Uterine smooth muscle cell (primary cell): ENCODE measurements at places on chromosomes 5 and 9. TPM values are rescaled to one million over a fixed set of nuclear protein-coding genes. Genes with fewer than 3 reads are reported as not detected.

FOXD4L5 gene
- not detected in 2 replicates for total RNA-seq

NR6A1 gene
- 0.50 and 1.3 TPM in 2 replicates for total RNA-seq

RNF180 gene
- 3.4 and 5.7 TPM in 2 replicates for total RNA-seq

IGIP gene
- 8.2 and 15.2 TPM in 2 replicates for total RNA-seq

PHF2 gene
- total RNA-seq = 8.0 and 11.5 TPM in 2 replicates

DMRT3 gene
- total RNA-seq = not detected in 2 replicates

PCDHA1 gene
- total RNA-seq = under 0.01 TPM in 2 replicates

PRR7 gene
- 3.7 and 4.9 TPM in 2 replicates for total RNA-seq

ANKRD34B gene
- total RNA-seq = not detected in 2 replicates

ADRB2 gene
- 0.12 and 0.22 TPM in 2 replicates for total RNA-seq

RFX3 gene
- 3.9 and 4.0 TPM in 2 replicates for total RNA-seq

LIX1 gene
- not detected in 2 replicates for total RNA-seq

COL5A1 gene
- 56.0 and 238 TPM in 2 replicates for total RNA-seq
